AG09309 (cell line): ENCODE measurements at places on chromosomes 2 and 18.

DNA sequence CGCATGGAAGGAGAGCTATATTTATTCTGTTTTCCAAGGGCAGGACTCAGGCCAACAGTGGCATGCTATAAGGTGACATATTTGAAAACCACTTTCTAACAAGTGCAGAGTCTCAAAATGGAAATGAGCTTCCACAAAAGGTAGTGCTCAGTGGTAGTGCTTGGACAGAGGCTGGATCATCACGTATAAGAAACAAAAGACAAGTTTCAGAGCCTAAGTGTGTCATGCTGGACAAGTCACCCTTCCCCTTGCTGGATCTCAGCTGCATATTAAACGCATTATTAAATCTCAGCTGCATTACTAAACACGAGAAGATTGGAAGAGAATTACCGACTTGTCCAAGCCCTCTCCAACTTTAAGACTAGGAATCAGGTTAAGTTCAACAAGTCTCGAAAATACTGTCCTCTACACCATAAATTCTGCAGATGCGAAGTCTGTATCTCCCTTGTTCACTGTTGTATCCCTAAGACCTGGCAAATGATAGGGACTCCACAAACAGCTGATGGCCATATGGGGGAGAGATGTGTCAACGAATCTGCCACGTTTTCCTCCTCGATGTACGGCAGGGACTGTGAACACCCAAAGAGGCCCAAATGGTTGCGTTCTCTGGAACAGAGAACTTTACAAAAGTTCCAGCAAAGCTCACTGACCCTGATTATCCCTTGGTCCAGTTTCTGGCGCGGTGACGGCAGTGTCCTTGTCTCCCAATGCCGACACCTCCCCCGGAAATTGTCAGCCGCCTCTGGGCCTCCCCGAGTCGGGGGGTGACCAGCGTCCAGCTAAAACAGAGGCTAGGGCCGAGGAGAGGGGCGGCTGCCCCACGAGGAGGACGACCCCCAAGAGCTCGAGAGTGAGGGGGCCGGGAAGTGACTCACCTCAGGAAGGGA lies 611 bp downstream of the NOL10 start:
- DNase-seq, result no peak

DNA sequence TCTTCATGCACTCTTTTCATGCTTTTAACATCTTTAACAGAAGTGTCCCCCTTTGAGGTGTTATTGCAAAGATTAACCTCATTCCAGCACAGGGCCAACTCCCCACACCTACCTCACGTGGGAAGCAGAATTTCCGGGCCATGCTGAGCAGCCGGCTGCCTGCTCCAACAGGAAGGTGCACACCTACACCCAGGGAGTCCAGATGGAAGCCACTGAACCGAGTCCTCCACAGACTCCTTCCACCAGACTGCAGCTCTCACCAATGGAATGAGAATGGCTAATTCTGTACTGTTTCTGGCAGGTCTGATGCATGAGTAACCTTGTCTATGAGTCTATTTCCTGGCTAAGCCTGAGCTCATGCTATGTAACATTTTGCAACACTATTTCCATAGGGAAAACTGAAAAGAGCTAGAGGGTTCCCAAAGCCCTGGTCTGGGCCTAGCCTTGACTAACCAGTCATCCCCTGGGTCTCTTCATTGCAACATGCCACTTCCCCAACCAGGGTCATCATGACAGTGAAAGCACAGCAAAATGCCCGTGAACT lies 11.0 kb downstream of the ERFE start:
- DNase-seq, result peak; percentile 89

DNA sequence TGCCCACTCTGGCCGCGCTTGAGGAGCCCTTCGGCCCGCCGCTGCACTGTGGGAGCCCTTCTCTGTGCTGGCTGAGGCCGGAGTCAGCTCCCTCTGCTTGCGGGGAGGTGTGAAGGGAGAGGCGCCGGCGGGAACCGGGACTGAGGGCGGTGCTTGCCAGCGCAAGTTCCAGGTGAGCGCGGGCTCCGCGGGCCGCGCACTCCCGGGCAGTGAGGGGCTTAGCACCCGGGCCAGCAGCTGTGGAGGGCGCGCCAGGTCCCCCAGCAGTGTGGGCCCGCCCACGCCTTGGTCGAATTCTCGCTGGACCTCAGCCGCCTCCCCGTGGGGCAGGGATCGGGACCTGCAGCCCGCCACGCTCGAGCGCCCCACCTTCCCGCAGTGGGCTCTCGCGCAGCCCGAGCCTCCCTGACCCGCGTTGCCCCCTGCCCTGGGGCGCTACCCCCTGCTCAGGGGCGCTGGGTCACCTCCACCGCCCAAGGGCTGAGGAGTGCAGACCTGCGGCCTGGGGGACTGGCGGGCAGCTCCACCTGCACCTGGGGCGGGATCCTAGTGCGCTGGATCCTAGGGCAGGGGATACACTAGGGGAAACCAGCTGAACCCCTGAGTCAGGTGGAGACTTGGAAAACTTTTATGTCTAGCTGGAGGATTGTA lies 97.3 kb downstream of the CD8B2 start:
- no peak for DNase-seq

- DNase-seq, result no peak
These were observed 223.2 kb upstream of the PIK3C3 start for GRCh38 chr18:41731884-41732283.

DNA sequence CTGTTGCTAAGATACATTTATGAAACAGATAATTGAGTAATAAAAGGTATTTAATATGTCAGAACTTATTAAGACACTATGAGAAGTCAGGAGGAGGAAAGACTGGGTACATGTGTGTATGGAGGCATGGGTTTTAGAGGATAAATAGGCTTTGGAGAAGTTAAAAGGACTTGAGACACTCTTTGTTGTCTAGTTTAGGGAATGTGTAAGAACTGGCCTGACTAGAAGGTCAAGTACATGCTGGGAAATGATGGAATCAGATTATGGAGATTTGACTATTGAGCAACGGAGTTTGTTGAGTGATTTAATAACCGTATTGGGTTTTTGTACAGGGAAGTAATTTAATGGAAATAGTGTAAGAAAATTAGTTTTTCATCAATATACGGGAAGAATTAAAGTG lies 28.2 kb upstream of the SPDYA start:
- DNase-seq, result no peak

- no peak for DNase-seq
These were observed 1356.5 kb upstream of the LRRTM1 start for GRCh38 chr2:81661081-81661480.

- DNase-seq, result no peak
These were observed 151.1 kb upstream of the TWIST2 start for GRCh38 chr2:238696786-238697185.

DNA sequence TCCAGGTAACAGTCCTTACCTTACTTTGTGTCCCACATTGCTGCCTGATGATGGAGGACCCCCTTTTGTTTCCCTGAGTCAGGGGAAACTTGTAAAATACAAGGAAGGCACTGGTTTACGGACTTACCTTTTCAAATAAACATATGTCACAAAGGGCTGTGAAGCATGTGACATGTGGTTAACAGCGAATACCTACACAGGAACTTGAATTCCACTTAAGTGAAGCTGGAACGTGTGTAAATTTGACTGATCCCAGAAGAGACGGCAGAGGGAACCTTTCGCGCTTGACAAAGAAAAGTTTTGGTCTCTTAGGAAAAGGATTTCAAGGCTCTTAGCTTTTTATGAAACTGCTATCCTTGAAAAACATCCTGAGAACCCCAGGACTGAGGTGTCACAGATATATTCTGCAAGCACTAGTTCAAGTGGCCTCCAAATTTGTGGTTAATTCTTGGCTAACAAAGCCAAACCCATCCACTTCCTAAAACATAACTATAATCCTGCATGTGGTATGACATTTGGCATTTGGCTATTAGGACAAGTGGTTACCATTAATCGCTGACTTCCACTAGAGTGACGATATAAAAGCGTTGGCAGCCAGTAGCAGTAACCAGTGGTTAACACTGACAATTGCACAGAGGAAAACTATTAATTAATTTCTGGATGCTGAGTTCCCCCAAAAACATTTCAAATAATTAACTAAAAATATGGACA lies 55.6 kb downstream of the ITGB6 start:
- no peak for DNase-seq
